ENCODE measurements at places on chromosomes 11 and 22.

DNA sequence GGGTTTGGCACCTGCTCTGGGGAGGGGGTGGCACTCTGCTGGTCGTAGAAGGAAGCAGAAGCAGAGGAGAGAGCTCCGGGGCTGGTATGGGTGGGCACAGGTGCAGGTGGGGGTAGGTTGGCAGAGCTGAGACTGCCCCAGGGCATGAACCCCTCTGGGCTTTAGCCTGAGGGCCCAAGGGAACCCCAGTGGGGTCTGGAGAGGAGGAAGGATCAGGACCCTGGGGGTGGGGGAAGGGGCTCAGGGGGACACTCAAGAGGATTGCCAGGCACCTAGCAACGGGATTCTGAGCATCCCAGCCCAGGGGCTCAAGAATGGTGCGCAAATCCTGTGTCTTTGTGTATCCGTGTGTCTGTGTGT, 6.3 kb downstream of the ALDH3B2 start:
- no peak for DNase-seq

DNA sequence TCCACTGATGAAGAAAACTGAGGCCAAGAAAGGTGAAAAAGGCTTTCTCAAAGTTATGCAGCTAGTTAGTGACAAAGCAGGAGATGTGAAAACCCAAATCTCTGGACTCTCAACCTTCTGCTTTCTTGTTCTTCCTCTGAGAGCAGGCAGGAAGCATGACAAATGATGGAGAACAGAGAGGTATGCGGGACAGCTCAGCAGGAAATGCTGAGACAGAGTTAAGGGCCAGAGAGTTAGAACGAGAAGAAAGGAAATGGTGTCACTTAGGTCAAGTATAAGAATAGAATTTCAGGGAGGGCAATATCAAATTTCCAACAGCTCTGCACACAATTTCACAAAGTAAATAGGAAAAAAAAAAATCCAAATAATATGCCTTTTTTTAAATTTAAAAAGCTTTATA, 67.6 kb upstream of the ARHGAP42 start:
- DNase-seq = peak; percentile 68

DNA sequence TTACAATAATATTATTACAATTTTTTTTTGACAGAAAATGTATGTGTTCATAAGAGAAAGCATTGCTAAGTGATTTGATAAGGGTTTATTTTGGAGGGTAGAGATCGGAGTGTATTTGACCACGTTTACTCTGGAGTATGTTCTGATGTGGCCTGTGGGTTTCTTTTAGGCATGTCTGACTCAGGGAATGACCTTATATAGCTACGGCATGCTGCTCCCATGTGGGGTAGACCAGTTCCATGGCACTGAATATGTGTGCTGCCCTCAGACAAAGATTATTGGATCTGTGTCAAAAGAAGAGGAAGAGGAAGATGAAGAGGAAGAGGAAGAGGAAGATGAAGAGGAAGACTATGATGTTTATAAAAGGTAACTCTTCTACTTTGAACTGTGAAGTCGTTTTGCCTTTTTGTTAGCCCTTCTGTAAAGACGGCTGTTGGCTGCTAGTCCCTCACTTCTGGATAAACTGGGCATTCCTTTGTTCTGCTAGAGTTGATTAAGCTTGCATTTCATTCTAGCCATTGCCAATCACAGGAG, 38.1 kb upstream of the ST14 start:
- peak; percentile 90 for DNase-seq

- peak; percentile 58 for DNase-seq
Measured at GRCh38 chr11:65919573-65920371, 546 bp downstream of the DRAP1 start.

- no peak for DNase-seq
Measured at GRCh38 chr11:47324520-47324919, 28.0 kb downstream of the MYBPC3 start.

GRCh38 chr11:114832532-114833125, 154.3 kb downstream of the NXPE2 start:
- no peak for DNase-seq

- no peak for DNase-seq
Measured at GRCh38 chr11:69161117-69161407, 5.3 kb downstream of the SMIM38 start.

DNA sequence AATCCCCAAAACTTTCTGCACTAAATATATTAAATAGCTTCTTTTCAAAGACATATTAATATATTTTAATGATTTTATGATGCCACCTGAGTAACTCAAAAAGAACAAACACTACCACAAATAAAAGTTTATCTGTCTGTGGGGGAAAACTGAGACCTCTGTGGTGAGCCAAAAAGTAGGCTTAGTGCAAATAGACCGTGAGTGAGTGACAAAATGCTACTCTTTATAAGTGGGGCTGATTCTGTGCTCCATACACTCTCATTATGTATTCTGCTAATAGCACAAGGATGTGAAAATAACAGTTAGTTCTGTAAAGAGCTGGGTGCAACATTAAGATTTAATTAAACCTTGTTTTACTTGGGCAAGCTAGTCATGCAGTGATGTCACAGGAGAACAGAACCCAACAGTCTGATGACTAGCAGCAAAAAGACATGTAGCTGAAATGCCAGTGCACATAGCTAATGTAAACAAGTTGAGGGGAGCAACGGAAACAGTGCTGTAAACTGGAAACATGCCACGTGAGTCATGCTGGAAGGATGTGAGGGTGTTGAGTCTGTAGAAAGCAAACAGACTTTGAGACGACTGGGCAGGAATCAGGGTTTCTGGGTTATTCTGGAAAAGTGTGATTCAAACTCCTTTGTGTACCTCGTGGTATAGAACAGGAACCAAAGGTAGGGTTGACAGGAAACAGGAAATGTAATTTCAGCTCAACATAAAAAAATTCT, 1130.4 kb downstream of the LRRC4C start:
- peak; percentile 99 for DNase-seq

DNA sequence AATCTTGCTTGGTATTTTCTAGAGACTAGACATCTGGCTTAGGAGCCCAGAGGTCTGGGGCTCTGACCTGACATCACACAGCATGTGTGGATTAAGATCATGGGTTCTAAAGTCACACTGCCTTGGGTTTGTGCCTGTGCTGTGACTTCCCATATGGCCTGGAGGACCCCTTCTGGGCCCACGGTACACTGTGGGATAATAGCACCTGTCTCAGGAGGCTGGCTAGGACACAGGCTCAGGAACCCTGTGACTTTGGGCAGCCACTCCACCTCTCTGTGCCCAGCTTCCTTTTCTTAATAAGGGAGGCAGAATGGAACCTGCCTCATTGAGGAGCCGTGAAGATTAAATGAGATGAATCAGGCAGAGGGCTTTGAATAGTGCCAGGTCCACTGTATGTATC, 99.2 kb upstream of the B3GAT1 start:
- no peak for DNase-seq

- DNase-seq = peak; percentile 33
Measured at GRCh38 chr11:1260023-1260501, 37.2 kb downstream of the MUC5B start.

DNA sequence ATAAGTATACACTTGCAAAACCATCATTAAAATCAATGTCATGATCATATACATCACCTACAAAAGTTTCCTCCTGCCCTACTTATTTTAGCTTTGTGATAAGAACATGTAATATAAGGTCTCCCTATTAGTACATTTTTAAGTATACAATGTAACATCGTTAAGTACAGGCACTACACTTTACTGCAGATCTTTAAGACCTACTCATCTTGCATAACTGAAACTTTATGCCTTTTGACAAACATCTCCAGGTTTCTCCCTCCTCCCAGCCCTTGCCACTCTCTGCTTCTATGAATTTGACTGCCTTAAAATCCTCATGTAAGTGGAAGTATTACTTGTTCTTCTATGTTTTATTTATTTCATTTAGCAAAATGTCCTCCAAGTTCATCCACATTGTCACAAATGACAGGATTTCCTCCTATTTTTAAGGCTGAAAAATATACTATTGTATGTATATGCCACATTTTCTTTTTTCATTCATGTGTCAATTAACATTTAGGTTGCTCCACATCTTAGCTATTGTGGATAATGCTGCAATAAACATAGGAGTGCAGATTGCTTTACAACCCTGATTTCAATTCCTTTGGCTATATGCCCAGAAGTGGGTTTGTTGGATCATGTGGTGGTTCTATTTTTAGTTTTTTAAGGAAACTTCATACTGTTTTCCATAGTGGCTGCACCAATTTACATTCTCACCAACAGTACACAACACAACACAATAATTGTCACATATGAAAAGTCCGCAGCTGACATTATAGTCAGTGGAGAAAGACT, 471.1 kb upstream of the ANO3 start:
- DNase-seq = no peak

GRCh38 chr11:43035086-43035485, 276.7 kb upstream of the API5 start:
- DNase-seq = no peak

GRCh38 chr11:7851391-7851790, 54.6 kb upstream of the OR5P2 start:
- no peak for DNase-seq

GRCh38 chr22:42277988-42278776, 7.7 kb upstream of the TCF20 start:
- no peak for DNase-seq

DNA sequence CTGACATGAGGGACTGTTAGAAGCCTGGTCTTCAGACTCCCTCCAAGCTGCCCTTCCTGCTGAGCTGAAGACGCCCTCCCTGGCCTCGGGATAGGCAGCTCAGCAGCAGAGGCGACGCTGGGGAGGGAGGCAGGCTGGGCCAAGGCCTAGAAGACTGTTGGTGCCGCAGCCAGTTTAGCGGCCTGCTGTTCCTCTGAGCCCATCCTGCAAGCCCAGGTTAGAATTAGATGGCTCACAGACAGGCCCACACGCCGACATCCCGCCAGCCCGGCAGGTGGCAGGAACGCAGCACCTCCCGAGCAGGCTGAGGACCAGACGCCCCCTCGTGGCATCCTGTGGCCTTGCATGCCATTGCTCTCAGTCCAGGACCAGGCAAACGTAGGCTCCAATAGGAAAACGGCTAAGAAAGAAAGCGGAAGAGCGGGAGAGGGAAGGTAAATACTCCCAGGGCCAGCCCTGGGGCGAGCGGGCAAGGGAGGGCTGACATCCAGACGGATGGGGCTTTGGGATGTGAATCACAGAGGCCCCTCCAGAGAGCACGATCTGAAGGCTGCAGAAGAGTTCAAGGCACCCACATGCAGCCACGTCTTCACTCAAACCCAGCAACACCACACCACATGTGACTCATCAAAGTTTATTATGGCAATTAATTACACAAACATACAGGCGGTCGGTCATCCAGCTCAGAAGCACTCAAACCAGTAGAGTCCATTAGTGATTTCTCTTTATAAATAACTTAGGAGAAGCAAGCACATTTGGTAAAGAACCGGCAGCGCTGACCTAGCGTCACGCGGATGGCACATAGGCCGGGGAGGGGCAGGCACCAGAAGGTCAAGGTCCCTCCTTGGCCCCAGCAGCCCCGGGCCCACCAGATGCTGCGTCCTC, 27.6 kb downstream of the CD5 start:
- DNase-seq = peak; percentile 89

- no peak for DNase-seq
Measured at GRCh38 chr11:81071606-81072005, 1630.8 kb upstream of the TENM4 start.

DNA sequence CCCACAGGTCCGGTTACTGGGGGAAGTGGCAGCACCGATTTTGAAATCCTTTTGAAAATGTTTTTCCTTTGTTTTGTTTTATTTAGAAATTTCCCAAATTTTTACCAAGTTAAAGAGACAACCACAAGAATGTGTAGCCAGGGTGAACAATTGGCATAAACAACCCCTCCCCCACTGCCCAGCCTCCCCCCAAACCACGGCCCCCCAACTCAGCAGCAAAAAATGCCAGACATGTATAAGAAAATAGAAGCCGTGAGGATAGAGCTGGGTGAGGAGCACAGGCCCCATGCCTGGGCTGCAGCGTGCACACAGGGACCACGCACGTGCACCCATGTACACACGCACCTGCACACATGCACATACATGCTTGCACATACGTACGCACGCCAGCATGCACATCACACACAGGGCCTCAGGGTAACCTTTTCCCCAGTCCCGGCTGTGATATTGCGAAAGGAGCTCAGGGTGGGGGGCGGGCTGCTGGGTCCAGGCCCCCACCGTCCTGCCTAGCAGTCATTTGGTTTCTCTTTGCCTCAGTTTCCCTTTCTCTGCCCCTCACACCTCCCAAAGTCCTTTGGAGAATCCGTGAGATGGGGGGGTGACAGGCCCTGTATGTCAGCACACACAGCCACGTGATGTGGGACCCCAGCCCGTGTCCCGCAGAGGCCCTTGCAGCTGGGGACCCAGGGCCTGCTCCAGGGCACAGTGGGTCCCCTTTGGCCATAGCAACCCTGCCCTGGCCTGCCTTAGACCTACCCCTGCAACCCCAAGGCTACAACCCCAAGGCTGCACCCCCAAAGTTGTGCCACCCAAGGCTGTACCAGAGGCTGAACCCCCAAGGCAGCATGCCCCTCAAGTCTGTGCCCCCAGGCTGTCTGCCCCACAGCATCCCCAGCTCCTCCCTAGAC, 42.9 kb downstream of the IGF2 start:
- DNase-seq = peak; percentile 60

DNA sequence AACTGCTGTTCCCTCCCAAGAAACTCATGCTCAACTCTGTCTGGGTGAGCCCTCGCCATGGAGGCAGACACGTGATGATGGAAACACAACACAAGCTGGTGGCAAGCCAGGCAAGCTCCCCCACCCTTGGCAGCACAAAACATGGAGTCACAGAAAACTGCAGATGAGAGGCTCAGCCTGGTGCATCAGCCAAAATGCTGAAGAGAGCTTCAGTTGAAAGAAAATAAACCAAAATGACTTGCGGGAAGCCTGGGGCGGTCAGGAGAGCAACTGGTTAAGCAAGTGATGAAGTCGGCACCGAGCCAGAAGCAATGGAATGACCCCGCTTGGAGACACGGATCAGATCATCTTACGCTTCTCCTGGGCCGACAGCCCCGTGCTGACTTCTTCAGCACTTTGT, 68.3 kb downstream of the C11orf58 start:
- DNase-seq = no peak

DNA sequence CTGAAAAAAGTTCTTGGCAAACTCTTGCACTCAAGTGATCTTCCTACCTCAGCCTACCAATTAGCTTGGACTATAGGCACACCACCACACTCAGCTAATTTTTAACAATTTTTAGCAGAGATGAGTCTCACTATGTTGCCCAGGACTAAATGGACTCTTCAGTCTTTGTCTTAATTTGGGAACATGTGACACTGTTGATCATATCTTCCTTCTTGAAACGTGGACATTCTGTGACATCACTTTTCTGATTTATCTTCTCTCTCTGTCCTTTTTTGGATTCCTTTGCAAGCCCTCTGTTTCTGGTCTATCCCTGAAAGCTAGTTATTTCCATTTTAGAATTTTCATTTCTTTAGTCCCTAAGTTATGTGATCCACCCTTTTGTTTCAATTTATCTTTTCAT, 42.0 kb downstream of the RSF1 start:
- no peak for DNase-seq

- DNase-seq = no peak
Measured at GRCh38 chr11:4467811-4468606, 14.4 kb upstream of the OR52K1 start.

DNA sequence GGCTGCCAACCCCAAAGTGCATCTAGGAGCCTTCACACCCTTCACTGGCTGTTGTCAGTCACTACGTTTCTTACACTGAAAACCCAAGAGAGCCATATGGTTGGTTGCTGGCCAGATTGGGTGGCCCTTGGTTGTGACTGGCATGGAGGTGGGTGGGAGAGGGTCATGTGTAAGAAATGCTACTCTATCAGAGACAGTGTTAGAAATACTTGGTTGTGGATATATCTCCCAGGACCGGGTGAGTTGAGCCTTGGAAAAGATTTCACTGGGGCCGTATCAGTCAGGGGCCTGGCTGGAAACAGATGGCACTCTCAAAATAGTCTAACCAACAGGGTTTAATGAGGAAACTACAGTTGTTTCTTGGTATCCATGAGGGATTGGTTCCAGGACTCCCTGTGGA, 15.2 kb downstream of the ENDOD1 start:
- DNase-seq = no peak

GRCh38 chr11:24793479-24793878, 296.6 kb downstream of the LUZP2 start:
- DNase-seq = no peak
